ENCODE measurements at places on chromosomes 12 and 14.

DNA sequence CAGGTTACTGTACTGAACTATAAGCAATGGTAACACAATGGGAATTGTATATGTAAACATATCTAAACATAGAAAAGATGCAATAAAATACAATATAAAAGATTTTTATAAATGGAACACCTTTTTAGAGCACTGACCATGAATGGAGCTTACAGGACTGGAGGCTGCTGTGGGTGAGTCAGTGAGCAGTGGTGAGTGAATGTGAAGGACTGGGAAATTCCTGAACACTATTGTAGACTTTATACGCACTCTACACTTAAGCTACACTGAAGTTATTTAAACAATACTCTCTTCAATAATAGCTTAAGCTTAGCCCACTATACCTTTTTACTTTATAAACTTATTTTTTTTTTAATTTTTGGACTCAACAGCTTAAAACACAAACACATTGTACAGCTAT is 313.5 kb downstream of the KCNC2 start:
- no peak for DNase-seq

- DNase-seq: no peak
These were observed 127.8 kb downstream of the SLC38A4 start for GRCh38 chr12:46698003-46698402.

DNA sequence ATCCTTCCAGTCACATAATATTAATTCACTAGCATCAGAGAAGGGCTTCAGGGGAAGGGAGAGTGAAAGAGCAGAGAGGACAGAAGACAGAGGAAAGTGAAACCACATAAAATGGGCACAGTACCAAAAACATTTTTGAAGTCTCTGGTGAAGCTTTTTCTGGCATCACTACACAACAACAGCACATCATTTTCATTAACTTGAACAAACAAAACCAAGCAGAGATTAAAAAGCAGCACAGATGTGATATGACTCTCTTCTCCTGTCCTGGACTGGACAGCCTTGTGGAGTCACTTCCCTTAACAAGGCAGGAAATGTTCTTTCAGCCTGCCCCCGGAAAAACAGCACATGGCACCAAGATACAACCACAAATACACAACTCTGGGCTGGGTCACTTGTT is 112.0 kb downstream of the TSPAN8 start:
- DNase-seq: no peak

- peak; percentile 16 for DNase-seq
These were observed 845 bp downstream of the L3HYPDH start for GRCh38 chr14:59483363-59483762.

GRCh38 chr12:22533155-22533554 is 11.2 kb downstream of the C2CD5 start:
- no peak for DNase-seq

DNA sequence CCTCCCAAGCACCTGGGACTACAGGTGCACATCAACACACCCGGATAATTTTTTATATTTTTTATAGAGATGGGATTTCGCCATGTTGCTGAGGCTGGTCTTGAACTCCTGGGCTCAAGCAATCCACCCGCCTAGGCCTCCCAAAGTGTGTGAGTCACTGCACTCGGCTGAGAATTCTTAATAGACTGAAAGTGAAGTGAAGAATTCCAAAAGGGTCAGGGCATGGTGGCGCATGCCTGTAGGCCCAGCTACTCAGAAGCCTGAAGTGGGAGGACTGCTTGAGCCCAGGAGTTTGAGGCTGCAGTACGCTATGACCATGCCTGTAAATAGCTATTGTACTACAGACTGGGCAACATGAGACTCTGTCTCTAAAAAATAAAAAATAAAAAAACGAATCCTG is 43.7 kb downstream of the TCHP start:
- DNase-seq: no peak

- DNase-seq: no peak
These were observed 39.5 kb upstream of the NT5DC3 start for GRCh38 chr12:103880299-103881142.

GRCh38 chr12:636632-637031 is 26.6 kb downstream of the NINJ2 start:
- DNase-seq: no peak

DNA sequence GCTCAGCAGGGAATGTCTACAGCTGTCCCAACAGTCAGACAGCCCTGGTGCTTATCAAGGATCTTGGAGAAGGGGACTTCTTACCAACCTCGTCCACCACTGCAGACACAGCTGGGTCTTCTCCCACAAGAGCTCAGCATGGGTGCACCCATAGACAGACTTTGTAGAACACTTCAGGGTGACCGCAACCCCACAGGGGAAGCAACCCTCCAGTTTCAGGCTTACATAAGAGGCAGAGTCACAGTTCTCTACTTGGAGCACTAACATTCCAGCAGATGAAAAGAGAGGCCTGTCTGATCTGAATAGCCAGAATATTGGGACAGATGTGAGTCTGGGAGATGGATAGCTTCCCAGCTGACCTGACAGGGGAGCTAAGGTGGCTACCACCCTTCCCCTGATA is 3.5 kb upstream of the CLEC1A start:
- no peak for DNase-seq

DNA sequence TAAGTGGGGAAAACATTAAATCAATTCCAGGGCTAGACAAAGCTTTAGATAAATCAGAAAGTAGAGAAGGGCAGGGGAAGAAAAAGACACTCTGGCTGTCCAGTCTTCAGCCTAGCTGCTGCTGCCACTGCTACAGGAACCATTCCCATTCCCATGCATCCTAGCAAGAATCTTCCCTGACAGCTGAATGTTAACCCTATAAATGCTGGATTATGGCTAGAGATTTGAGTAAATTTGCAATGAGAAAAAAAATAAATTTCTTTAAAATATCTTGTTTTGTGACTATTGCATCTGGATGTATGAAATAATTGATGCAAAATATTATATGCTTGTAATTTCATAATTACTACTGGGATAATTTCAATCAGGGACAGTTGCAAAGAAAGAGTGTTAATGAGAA is 15.0 kb upstream of the CDKN3 start:
- no peak for DNase-seq

Data from hepatic stellate cell (primary cell).